ENCODE measurements at places on chromosomes 5 and 9. TPM values are rescaled to one million over a fixed set of nuclear protein-coding genes. Genes with fewer than 3 reads are reported as not detected.

DNA sequence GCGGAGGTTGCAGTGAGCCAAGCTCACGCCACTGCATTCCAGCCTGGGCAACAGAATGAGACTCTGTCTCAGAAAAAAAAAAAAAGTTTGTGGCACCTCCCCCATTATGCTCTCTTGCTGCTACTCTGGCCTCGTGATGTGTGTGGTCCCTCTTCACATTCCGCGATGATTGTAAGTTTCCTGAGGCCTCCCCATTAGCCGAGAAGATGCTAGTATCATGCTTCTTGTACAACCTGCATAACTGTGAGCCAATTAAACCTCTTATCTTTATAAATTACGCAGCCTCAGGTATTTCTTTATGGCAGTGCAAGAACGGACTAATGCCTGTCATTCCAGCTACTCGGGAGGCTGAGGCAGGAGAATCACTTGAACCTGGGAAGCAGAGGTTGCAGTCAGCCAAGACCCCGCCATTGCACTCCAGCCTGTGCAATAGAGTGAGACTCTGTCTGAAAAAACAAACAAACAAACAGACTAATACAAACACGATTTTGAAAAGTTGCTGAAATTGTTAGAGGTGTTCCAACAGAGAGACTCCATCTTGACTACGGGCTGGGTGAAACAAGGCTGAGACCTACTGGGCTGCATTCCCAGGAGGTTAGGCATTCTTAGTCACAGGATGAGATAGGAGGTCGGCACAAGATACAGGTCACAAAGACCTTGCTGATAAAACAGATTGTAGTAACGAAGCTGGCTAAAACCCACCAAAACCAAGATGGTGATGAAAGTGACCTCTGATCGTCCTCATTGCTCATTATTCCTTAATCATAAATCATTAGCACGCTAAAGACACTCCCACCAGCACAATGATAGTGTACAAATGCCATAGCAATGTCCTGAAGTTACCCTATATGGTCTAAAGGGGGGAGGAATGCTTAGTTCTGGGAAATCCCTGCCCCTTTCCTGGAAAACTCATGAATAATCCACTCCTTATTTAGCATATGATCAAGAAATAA, 8.3 kb upstream of the AFF4 start:
- DNase-seq, result no peak

The DMRT3 gene
- not detected for total RNA-seq

The CNTNAP3B gene
- total RNA-seq, result 47.1 TPM

DNA sequence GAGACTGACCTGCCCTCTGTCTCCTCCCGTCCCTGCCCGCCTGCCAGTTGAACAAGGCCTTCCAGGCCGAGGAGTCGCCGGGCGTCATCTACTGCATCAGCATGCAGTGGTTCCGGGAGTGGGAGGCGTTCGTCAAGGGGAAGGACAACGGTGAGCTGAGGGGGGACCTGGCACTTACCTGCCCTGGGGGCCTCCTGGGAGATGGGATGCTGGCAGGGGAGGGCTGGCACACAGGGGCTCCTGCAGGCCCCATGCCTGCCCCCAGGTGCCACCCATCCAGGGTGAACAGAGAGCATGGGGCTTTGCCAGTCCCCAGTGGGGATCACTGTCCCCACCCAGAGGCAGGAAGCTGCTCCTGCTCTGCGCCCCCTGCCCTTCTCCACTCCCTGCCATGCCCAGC, 43.0 kb downstream of the USP20 start:
- DNase-seq, result no peak

- DNase-seq, result no peak
Measured at GRCh38 chr9:124381170-124381945, 33.9 kb downstream of the PSMB7 start.

GRCh38 chr5:170875811-170876210, 14.0 kb downstream of the RANBP17 start:
- DNase-seq, result no peak

DNA sequence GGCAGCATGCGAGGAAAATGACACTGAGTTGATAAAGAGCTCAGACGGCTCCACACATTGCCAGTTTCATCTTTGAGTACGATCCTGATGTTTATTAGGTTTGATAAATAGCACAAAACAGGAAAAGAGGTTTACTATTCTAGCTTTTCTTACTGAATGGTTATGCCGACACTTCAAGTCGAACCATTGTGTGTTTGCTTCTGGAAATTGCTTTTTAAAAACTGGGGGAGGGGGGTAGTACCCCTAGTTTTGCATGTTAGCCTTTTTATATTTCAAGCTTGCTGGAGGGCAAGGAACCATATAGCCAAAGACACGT, 5.2 kb downstream of the PTCH1 start:
- no peak for DNase-seq

GRCh38 chr5:135850231-135850630, 15.8 kb downstream of the SLC25A48 start:
- no peak for DNase-seq

DNA sequence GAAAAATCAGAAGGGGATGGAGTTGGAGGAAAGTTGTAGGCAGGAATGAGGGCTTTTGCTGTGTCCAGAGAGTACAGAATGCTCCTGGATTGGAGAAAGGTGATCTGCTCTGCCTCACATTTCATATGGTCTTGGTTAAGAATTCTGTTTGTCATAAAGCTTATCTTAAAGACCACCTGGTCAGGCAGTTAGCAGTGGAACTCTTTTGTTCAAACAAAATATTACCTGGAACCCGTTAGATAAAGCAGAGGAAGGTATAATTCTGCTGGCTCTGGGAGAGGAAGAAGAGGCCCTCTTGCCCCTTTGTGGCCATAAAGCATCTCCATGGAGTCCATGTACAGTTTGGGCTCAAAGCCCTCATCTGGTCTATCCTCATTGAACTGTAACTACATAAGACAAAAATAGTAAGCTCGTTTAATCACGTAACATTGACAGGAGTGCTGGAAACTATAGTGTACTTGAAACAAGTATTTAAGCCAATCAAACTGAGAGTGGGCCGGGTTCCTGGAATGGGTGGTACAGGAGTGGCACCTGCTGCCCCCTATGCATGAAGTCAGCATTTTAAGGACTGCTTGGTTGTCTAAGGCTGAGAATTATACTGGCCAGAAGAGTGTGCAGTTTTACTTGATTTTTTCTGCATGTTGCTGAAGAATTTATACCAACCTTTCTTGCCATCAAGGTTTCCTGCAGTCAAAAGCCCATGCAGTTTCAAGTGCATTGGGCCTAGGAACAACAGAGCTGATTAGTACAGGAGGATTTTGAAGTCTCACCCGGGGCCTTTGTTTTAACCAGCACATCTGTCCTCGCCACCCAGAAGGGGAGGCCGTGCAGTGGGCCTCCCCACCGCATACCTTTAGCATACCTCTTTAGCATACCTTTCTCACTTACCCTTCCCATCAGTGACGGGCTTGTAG, 39.9 kb downstream of the STXBP1 start:
- DNase-seq, result no peak

The GGTA1 gene
- 2.6 TPM for total RNA-seq

The HACD4 gene
- 4.6 TPM for total RNA-seq

DNA sequence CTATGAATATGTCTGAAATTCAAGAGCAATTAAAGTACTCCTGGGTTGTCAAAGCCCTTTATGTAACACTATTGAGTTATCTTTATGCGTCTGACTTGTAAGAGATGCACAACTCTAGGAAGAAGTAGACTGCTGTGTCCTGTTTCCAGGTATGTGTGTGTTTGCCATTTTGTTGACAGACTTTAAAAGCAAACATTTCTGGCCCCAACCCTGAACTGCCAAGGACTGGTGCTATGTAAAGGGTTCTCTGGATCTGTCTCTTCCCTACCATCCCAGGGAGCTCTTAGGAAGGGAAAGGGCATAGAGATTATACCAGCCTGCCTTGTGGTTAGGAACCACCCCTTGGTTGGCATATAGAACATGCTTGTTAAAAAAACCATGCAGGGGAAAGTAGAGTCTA, 12.1 kb downstream of the SLC22A5 start:
- DNase-seq, result no peak

GRCh38 chr5:149452665-149453617, 73.8 kb upstream of the IL17B start:
- DNase-seq, result peak; percentile 71

GRCh38 chr5:39314591-39314990, 49.7 kb downstream of the C9 start:
- no peak for DNase-seq

DNA sequence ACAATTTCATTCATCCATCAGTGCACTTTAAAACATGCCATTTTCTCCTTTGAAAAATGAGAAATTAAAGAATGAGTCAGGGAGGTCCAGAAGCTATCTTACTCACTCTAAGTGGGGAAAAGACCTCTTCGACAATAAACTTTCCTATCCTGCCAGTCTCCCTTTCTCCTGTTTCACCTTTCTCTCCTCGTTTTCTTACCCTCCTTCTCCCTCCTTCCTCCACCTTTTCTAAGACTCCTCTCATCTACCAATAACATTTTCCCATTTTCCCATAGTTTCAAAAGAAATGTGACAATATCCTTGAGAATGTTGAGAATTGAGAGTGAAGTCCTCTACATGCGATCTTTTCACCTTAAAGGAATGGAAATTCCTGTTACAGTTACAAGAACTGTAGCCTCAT, 450.5 kb upstream of the GRAMD2B start:
- DNase-seq, result no peak

GRCh38 chr5:64149857-64150521, 15.7 kb upstream of the RNF180 start:
- DNase-seq, result no peak

The FAM221B gene
- total RNA-seq, result not detected

The EIF4E1B gene
- not detected for total RNA-seq

GRCh38 chr5:150134198-150134588, 21.5 kb downstream of the PDGFRB start:
- DNase-seq, result no peak

- no peak for DNase-seq
Measured at GRCh38 chr5:97694091-97694490, 511.0 kb upstream of the RIOK2 start.

- DNase-seq, result no peak
Measured at GRCh38 chr9:123339666-123340510, 16.1 kb upstream of the CRB2 start.

GRCh38 chr5:158845941-158846340, 253.8 kb downstream of the EBF1 start:
- no peak for DNase-seq

DNA sequence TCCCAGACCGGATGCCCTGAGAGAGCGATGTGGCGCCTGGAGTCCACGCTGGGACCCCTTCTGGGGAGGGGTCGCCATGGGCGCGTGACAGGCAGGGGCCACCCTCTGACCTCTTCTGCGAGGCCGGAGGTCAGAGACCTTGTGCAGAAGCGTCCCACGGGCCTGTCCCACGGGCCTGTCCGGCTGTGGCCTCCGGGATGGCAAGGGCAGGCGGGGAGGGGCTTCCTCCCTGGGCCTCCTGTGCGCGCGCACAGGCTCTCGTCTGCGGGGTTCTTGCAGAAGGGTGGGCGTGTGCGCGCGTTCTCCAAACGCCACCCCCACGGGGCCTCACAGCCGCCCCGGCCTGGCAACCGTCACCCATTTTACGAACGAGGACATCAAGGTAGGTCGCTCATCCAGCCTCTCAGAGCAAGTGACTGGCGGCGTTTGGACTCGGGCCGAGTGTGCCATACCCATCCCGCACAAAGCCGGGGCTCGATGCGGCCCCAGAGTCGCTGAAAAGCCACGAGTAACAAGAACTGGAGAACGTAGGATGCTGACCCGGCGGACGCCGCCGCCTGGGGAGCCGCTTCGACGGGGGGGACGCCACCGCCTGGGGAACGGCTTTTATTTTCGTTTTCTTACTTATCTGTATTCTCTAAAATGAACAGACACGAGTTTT, 897 bp downstream of the AHRR start:
- DNase-seq, result no peak

DNA sequence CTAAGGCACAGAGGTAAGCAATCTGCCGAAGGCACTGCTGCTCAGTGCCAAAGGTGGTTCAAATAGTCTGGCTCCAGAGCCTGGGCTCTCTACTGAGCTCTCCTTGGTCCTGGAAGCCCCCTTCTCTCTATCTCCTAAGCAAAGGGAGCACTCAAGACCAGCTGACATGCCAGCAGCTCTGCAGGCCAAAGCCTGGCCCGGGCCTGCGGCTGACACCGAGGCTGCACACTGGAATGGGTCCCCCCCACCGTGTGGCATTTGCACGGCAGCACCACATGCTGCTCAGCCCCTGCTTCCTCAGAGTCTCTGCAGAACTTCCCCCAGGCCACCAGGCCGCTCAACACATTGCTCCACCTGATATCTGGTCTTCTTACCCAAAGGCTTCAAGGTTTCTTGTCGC, 57.8 kb upstream of the GOLPH3 start:
- DNase-seq, result no peak

The TRIO gene
- total RNA-seq, result 262 TPM

- DNase-seq, result no peak
Measured at GRCh38 chr5:93593476-93594131, 10.6 kb downstream of the NR2F1 start.

- no peak for DNase-seq
Measured at GRCh38 chr5:79032031-79032695, 37.3 kb downstream of the DMGDH start.

- no peak for DNase-seq
Measured at GRCh38 chr5:113546703-113547183, 33.2 kb downstream of the YTHDC2 start.

DNA sequence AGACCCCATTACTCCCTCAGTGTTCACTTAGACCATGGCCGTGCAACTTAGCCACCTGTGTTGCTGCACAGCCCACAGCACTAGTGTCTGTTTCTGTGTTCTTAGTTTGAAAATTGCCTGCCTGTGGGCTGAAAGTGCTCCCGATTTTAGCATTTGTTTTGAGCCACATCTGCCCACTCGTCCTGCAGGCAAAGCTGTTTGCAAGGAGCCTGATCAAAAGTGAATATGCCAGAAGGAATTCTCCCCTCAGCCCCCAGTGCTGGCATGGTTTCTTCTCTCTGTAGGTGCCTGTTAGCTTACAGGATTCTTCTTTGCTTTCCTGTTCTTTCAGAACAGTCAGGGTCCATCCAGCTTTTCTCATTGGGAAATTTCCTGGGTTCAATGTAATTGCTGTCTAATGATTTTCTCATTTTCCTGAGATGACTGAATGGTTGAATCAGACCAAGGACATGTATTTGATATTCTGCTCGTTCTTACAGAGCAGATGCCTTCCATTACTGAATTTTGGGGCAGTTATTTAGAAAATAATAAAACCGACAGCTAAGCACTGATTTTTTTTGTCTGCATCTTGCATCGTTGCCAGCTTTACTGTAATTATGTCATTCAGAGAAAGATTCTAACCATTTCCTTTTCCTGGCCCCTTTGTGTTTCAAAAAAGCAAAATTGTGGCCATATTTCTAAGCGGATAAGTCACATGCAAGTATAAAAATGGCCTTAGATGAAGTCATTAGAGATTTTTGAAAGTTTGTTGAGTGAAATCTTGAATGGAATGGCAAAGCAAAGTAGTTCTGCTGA, 111.1 kb upstream of the CKMT2 start:
- no peak for DNase-seq

The PCA3 gene
- total RNA-seq, result not detected
